Suppressor macrophage treated with lipopolysaccharide for 4 hours (primary cell): ENCODE measurements at places on chromosomes 5 and 9.

GRCh38 chr9:18976709-18977531 lies 56.1 kb downstream of the SAXO1 start:
- DNase-seq: no peak

GRCh38 chr5:8517456-8517855 lies 648.5 kb downstream of the MTRR start:
- no peak for DNase-seq

DNA sequence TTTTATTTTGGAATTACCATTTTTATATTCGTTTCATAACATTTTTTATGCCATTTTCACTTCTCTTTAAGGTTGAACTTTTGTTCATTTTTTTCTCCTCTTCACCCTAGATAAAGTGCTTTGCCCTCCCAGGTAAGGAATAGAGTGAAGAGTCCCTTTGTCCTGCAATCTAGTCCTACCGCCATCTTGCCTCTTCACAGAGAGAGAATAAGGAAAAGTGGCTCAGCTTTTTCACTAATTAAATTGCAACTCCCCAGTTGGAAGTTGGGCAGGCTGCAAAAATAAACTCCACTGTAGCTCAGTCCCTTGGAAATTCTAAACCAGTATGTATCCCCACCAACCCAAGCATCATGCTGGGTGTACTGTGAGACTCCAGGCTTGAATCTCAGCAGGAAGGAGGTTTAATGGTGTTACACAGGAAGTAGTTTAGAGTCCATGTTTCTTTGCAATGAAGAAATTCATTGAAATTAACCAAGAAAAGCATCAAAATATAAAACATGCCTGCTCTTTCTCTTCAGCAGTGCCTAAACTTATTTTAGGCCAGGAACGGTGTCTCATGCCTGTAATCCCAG lies 60.3 kb upstream of the PCSK1 start:
- no peak for DNase-seq

- no peak for DNase-seq
These were observed 45.9 kb upstream of the HMCN2 start for GRCh38 chr9:130219661-130220096.

DNA sequence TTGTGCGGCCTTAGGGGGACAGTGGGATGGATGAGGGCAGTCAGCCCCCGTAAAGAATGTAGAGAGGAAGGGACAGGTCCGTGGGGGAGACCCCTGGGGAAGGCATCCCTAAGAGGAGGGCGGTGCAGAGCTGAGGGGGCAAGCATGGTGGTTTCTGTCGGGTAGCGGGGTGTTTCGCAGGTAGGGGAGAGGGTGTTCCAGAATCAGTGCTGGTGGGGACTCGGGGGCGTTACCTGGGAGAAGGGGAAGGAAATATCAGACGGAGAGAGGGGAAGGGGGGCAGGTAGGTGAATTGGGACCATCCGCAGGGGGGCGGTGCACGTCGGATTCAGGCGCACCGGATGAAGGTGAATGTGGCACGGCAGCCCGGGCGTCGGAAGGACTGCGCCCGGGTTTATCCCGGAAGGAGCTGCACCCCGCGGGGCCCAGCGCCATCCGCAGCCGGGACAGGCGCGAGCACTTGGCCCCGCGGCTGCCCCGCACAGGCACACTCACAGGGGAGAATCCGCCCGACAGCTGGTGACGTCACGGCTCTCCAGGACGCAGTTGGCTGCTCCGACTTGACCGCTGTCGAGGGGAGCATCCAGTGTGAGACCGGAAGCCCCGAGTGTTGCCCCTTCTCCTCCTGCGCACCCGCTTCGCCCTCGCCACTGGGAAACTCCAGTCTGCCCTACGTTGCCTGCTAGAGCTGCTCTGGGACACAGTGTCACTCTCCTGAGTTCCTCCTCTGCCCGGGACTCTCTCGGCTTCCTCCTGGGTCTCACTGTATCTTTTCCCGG lies 1.3 kb downstream of the CD72 start:
- DNase-seq: peak; percentile 80

DNA sequence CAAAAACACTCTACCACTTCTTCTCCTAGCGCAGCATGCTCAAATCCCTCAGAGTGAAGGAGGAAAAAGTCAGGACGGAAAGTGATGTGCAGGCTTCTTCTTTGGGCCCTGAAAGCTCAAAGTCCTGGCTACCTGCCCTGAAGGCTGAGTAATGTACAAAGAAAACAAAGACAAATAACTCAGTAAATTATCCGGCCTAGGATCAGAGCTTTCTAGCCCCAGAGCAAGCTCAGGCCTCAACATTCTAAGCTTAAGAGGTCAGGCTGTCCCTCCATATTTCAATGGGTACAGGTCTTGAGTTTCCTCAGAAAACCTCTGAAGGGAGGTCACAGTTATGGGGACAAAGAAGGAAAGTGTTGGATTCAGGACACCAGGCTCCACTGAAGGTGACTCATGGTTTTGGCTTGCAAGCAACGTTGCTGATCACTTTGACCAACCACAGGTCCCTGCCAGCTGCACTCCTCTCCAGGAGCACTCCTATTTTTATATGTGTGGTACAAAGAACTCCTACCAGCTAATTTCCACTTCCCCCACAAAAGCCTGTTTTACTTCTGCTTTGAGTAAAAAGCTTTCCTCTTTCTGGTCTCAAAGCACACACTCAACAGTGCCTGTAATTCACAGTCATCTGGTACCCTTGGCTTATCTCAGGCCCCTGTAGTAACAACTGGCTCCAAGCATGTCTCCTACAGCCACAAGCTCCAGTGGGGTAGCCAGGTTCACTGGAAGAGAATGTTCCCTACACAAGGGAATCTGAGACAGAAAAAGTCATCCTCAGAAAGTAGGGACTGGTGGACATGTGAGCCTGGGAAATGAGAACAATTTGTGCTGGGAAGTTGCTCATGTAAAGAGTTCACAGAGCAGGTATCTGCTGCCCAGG lies 115.7 kb downstream of the UGCG start:
- peak; percentile 94 for DNase-seq

DNA sequence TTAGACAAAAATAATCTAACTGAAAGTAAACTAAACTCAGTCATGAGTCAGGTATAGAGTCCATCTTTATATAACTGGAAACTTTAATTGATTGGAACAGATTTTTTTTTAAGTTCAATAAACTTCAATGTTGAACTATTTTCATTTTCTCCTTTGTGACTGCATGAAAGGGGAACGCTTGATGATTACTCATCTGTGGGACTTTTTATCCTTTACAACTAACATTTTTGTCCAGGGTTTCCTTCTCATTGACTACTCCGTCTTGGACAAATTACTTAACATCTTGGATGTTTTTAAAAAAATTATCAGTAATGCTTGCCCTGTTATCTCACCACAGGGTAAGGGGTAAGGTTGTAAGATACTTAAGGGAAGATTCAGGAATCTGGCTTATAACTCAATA lies 1658.4 kb downstream of the MAT2B start:
- DNase-seq: peak; percentile 29

DNA sequence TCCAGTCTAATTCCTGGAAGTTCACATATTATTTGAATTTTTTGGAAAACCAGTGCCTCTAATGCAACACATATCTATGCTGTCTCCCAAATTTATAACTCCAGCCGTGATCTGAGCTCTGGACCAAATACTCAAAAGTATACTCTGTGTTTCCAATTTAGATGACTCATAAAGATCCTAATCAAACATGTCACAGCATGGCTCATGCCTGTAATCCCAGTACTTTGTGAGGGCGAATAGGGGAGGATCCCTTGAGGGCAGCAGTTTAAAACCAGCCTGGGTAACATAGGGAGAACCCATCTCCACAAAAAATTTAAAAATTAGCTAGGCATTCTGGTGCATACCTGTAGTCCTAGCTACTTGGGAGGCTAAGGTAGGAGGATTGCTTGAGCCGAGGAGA lies 388.0 kb downstream of the CDH12 start:
- no peak for DNase-seq

- no peak for DNase-seq
These were observed 275.9 kb downstream of the DMRTA1 start for GRCh38 chr9:22722492-22722891.

GRCh38 chr5:87137283-87137682 lies 130.4 kb upstream of the RASA1 start:
- no peak for DNase-seq

- DNase-seq: peak; percentile 55
These were observed 3.7 kb downstream of the PITX1 start for GRCh38 chr5:135030123-135030955.

GRCh38 chr9:87212605-87213021 lies 265.3 kb upstream of the GAS1 start:
- no peak for DNase-seq

GRCh38 chr9:115157245-115157674 lies 39.3 kb upstream of the TNC start:
- DNase-seq: no peak

- no peak for DNase-seq
These were observed 58.9 kb downstream of the GNA14 start for GRCh38 chr9:77589046-77589795.

- peak; percentile 77 for DNase-seq
These were observed 12.5 kb downstream of the WDR70 start for GRCh38 chr5:37391591-37391990.

DNA sequence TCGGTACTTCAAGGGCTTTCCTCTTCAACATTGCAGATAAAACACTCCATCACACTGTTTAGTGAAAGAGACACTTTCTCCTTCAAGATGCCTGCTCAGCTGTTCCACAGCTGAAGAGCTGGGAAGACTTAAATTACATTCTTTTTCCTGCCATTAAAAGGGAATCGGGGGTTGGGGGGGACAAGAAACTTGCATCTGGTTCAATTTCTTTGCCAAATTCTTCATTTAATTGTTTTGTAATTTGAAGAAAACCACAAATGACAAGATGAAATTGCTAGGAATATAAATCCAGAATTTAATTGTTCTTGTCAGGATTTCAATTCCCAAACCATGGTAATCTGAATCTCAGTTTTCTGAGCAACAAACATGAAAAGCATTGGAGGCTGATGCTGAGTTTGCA lies 478.3 kb downstream of the EBF1 start:
- no peak for DNase-seq

- DNase-seq: no peak
These were observed 468.5 kb downstream of the TMEM232 start for GRCh38 chr5:110257971-110258370.

GRCh38 chr9:109342878-109343277 lies 22.0 kb upstream of the EPB41L4B start:
- no peak for DNase-seq

DNA sequence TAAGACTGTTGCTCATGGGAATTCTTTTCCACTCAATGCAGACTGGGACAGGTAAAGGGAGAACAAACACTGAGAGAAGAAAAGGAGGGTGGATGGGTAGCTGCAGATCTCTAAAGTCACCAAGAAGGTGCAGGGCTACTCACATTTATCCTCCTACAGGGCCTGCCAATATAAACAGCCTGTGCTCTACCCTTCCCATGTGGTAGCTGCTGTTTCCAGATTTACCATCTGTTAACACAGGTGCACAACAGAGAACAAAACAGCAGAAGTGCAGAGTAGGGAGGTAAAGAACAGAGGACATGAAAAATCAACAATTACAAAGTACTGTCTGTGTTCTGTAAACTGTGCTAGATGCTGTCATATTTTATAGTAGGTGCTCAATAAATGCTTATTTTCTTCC lies 26.0 kb downstream of the JAKMIP2 start:
- DNase-seq: no peak

DNA sequence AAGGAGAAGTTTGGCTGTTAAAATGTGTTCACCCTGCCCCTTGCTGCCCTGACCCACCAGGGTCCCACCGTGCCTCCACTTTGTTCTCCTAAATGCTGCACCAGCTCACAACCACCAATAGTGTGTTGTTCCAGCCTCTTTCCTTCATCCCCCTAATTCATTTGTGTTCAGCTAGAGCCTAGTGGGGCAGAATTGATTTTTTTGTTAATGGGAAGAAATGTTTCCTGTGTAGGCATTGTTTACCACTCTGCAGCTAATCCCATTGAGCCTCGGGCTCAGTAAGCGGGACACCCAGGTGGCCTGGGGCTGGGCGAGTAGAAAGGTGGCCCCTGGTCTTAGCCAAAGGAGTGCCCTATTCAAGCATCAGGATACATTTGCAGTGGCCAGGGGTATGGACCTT lies 127.6 kb downstream of the MVB12B start:
- DNase-seq: no peak

- DNase-seq: no peak
These were observed 192.2 kb downstream of the ROR2 start for GRCh38 chr9:91757782-91758181.

GRCh38 chr5:98713027-98713426 lies 60.4 kb upstream of the RGMB start:
- DNase-seq: no peak

DNA sequence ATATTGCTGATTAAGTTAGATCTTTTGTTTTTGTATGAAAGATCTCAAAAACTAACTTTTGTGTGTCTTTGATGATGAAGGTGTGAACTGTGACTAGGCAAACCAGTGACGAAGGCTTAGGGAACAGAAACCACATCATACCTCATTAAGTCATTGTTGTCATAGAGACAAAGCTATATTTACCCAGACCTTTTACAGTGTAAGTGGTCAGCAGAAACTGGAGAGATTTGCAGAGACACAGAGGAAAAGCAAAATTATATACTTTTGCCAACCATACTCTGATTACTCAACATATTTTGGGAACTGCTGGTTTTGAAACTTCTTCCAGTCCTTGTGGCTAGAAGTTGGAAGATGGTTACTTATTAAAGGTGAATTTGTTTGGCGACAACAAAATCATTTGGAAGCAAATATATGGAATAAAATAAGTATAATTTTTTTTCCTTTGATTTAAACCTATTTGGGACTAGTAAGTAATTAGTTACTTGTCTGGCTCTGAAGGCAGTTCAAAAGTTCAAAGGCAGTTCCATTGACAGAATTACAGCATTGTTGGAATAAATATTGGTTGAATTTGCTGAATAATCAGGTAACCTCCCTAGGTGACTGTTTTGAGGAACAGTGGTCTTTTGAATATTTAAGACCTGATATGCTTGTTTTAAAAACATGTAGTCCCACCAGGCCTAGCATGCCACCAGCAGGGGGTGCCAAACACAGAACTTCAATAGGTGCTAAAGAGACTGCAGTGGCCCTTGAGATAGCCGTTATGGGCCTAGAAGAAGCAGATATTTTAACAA lies 103.8 kb downstream of the RPS23 start:
- peak; percentile 84 for DNase-seq

DNA sequence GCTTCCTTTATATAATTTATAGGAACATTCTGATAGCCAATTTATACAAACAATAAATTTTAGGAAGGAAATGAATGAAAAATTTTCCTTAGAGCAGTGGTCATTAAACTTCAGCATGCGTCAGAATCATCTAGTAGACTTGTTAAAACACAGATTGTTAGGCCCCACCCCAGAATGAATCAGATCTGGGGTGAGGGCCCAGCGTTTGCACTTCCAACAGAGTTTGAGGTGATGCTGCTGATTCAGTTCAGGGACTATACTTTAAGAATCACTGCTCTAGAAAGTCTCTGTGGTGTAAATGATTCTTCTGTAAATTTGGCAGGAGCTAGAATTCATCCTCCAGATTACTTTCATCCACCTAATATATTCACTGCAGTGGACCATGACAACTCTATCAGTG lies 80.4 kb downstream of the SLC12A2 start:
- no peak for DNase-seq

- no peak for DNase-seq
These were observed 50.5 kb upstream of the TNFSF15 start for GRCh38 chr9:114856215-114856941.
